ENCODE measurements at places on chromosomes 3 and 15.

DNA sequence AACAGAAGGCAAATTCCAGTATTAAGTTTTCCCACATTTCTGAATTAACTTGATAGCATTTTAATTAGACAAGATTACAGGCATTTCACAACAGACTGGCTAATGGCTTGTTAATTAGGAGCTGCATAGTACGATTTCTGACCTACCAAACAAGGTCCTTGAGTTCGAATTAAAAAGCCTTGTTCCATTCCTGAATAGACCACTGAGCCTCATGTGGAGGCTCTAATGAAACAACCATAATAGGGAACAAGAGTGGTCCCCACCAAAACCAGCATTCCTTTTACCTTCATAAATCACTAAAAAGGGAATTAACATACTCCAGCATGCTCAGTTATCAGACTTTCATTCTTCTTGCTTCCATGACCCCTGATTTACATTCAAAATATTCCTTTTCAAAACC, 66.4 kb downstream of the PRTG start:
- DNase-seq = no peak

DNA sequence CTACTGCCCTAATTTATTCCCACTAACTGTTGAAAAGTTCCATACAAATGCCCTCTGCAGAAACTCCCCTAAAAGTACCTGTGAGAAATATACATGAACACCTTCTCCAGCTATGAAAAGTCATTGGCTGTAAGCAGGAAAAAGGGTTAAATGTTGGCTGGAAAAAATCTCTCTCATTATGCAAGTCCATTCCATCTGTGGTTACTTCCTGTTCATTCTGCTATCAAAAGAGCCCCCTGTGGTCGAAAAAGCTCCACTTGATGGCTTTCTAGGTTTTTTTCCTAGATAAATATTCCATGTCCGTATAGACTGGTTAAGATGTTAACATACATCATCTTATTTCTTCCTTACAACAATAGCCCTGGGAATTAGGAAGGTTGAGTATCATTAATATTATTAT, 56.2 kb upstream of the AKAP13 start:
- no peak for DNase-seq

GRCh38 chr3:184710870-184711492, 883 bp downstream of the MAGEF1 start:
- no peak for DNase-seq

GRCh38 chr3:88810455-88810854, 297.0 kb upstream of the EPHA3 start:
- no peak for DNase-seq

- DNase-seq = no peak
These were observed 2.0 kb upstream of the NFKBIZ start for GRCh38 chr3:101847328-101847727.

GRCh38 chr3:146221276-146221675, 29.6 kb downstream of the PLSCR4 start:
- no peak for DNase-seq

- no peak for DNase-seq
These were observed 77.8 kb upstream of the GSK3B start for GRCh38 chr3:120172070-120172469.

GRCh38 chr3:66145408-66145733, 75.4 kb upstream of the SLC25A26 start:
- DNase-seq = no peak

- DNase-seq = no peak
These were observed 10.6 kb upstream of the UTS2B start for GRCh38 chr3:191340966-191341365.

- DNase-seq = no peak
These were observed 24.0 kb downstream of the STX19 start for GRCh38 chr3:94004301-94004910.

DNA sequence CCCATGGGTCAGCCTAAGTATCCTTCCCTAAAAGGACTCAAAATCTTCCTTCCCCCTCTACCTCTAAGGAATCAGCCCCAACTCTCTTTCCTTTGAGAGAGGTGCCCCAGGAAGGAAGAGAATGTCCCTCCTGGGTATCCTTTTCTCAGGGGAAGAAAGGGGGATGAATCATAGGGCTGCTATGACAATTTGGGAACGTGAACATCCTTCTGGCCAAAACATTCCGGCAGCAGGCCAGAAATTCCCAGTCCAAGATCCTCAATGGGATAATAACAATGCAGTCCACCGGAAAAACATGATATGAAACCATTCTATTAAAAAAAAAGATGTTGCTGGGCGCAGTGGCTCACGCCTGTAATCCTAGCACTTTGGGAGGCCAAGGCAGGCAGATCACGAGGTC, 50.8 kb upstream of the CACNA2D3 start:
- no peak for DNase-seq

- no peak for DNase-seq
These were observed 62.1 kb downstream of the SLC49A4 start for GRCh38 chr3:122857019-122857418.

DNA sequence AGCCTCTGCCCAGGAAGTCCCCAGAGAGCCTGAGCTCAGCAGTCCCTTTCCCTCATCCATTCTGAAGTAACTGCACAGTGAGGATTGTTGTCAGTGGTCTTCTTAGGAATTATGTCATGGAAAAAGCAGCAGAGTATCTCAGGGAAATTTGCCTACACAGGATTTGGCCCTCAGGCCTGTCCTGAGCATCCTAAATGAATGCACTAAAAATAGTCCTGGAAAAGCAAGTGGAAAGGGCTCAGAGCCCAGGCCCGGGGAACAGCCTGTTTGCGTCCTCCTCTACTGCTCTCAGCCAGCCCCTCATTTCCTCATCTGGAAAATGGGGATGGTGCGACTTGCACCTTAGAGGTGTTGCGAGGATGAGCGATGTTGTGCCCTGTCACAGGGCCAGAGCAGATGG, 21.6 kb downstream of the LYSMD4 start:
- no peak for DNase-seq

GRCh38 chr3:56424336-56424735, 43.9 kb downstream of the ERC2 start:
- DNase-seq = no peak

DNA sequence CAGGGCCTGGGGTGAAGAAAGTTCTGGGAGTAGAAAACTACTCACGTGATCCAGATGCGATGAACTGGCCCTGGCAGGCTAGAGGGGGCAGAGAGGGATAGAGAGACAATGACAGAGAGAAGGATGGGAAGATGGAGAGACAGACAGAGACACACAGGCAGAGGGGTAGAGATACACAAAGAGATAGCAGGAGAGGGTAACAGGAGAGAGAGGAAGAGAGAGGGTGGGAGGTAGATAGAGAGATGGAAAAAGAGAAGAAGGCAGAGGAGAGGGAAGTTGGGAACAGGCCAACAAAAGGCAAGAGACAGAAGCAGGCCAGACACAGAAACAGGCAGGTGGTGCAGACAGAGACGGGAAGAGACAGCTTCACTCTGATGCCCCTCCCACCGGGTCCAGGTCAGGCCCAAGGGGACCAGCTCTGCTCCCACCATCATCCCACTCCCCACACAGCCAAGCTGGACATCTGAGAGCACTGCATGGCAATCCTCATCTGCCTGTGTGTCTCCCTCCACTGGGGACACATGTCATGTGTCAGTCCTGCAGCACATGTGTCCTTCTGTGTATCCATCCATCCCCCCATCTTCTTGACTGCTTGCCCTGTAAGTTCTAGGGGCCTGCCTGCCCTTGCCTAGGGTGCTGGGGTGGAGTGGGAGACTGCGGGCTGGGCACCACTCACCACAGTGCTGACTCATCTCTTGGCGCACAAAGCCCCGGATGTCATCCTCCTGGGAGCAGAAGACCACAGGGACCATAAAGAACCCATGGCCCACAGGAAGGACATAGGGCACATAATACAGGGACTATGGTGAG, 2.2 kb upstream of the UCN2 start:
- DNase-seq = no peak

DNA sequence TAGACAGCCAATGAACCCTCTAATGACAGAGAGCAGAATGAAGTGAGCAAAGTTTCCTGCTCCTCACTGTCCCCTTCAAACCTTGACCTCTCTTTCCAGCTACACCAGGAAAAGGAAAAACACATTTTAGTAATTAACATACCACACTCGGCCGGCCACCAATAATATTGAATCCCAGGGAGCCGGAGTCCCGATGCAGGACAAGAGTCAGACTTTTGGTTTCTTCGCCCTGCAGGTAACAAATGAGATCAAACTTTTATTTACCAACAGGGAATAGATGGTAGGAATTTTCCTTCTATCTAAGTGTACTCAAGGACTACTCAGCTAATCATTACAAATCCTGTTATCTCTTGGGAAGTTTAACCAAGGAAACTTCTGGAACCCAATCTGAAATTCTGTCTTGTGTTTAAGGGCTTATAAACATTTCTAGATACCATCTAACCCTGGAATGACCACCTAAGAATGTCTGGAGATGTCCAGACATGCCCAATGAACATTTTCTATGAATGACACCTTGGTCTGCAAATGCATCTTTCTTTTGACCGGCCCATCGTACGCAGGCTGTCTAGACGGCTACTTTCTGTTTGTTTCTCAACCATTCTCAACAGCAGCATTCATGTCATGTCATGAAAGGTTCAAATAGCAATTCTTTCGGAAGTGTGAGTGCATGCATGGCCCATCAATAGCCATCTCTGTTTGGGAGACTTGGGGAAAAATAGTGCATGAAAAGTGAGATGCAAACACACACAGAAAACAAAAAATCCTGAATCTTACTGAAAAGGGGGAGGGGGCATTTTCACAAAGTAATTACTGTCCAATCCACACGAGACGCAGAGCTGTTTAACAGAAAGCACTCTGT, 16.1 kb downstream of the PDZRN3 start:
- DNase-seq = no peak

- DNase-seq = no peak
These were observed 504.0 kb downstream of the UNC13C start for GRCh38 chr15:54482251-54482650.

DNA sequence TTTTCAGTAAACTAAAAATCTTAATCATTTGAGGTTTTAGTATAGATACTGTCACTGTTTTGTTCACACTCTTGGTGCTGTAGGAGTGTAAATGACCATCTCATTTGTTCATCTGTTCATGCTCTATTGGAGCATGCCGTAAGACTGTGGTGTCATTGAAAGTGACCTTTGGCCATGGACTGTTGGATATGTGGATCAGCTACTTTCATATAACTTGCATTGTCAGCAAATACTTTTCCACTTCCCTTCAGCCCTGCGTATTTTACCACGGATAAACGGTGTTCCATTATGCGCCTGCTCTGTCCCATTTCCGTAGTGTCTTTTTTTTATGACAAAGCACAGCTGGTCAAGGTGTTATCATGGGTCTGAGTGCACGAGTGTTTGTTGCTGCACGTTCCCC, 32.6 kb upstream of the SENP5 start:
- no peak for DNase-seq

DNA sequence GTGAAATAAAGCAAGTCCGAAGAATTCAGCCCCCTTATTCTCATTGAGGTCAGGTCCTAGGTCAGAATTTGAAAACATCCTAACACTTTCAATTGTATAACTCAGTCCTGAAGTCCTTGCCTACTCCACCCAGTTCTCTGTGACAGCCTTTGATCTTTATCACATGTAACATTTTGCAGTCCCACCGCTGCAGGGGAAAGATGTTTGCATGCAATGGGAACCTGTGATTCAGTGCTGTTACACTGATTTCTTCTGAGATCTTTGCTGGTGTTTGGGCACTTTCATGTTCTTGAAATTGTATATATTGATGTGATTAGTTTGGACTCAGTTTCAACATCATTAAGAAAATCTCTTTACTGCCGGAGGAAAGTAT, 18.0 kb upstream of the SECISBP2L start:
- no peak for DNase-seq

DNA sequence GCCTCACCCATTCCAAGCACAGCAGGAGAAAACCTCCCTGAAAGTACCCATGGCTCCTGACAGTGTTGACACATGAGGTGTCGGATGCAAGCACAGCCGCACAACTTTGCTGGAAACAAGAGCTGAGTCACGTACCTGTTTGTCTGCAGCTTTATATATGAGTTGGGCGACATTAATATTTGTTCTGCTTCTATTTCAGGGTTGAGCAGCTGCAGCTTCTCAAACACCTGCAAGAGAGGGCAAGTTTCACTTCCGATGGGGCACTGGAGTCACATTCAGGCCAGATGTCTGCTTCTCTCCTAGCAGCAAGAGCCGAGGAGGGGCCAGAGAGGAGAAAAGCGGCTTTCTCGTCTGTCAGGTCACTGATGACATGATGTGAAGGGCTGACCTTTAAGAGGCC, 88.0 kb downstream of the NUP210 start:
- DNase-seq = no peak

GRCh38 chr3:179438841-179439240, 12.4 kb downstream of the GNB4 start:
- no peak for DNase-seq

DNA sequence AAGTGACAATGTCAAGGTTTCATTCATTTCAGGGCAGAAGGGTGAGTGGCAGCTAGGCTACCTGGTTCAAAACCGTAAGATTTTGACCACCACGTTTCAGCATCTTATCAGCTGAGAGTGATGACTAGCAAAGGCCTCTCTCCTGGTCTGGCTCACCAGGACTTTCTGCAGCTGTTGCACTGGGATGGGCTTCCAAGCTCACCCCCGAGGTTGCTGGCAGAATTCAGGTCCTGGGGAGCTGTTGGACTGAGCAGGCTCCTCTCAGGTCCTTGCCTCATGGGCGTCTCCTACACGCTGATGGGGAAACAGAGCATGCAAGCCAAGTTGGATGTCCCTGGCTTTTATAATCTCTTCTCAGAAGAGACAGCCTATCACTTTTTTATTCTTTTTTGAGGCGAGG, 88.8 kb upstream of the RNU6-1 start:
- no peak for DNase-seq

- no peak for DNase-seq
These were observed 18.1 kb downstream of the GHRL start for GRCh38 chr3:10274601-10275000.

GRCh38 chr15:95169541-95170459, 938.4 kb downstream of the MCTP2 start:
- no peak for DNase-seq
